ENCODE measurements at places on chromosomes 12 and 14.

- no peak for DNase-seq
Measured at GRCh38 chr12:117622087-117622486, 260.7 kb upstream of the NOS1 start.

DNA sequence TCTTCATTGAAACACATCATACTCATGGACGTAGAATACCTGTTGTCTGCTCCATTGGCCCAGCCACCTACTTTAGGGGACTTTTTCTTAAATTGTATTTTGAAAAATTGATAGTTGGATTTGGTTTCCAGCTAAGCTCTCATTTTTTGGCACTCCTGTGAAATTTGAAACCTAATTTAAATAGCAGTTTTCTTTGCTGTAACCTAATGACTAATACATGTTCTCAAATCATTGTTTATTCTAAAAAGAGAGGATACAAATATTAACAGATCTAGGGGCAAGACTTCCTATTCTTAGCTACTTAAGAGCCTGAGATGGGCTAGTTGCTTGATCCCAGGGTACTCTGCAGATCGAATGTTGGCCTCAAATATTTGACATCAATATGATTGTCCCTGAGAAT lies 78.9 kb downstream of the PLEKHA5 start:
- DNase-seq: no peak

GRCh38 chr12:51265024-51265423 lies 5.2 kb downstream of the SMAGP start:
- no peak for DNase-seq

- no peak for DNase-seq
Measured at GRCh38 chr14:98840091-98840490, 431.9 kb downstream of the BCL11B start.

DNA sequence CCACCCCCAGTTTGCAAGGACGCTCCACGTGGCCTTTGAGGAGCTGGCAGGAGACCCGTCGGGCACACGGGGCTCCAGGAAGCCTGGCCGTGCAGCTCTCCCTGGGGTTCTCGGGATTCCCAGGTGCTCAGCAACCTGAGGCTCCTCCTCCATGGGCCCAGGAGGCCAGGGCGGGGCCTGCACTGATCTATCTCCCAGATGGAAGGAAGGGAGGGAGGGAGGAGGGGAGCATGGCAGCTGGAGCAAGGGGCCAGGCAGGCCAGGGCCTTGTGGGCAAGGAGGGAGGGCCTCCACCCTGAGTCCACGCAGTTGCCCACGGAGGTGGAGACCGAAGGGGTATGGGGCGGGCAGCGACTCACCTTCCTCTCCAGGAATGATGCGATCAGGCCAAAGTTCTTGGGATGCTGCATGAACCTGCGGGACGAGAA lies 127.3 kb downstream of the RFLNA start:
- DNase-seq: no peak

DNA sequence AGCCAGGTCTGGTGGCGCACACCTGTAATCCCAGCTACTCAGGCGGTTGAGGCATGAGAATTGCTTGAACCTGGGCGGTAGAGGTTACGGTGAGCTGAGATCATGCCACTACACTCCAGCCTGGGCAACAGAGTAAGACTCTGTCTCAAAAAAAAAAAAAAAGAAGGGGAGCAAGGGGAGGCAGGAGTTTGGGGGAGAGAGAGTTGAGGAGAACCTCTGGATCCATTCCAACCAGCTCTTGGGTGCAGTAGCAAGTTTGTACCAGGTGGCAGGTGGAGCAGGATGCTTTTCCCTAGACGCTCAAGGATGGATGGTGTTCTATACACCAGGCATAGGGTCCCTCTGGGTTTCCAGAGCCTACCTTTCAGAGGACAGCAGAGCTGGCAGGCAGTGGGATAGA lies 1.9 kb downstream of the NFE2 start:
- no peak for DNase-seq

DNA sequence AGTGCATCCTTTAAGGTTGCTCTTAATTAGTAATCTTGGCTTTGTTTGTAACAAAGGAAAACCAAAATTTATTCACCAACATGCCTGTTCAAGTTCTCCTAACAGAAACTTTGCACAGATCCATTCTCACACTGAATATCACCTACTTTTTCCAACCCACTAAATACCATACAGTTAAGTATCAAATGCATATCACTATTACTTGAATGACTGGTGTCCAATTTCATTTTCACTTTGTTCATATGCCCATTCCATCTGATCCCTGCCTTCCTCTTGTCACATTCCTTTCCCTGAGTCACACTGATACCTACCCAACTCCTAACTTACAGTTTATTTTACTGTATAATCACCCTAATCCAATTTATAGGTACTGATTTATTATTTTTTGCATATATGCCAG lies 286.4 kb downstream of the NELL2 start:
- no peak for DNase-seq

GRCh38 chr14:105484069-105484996 lies 2.4 kb upstream of the CRIP1 start:
- no peak for DNase-seq

DNA sequence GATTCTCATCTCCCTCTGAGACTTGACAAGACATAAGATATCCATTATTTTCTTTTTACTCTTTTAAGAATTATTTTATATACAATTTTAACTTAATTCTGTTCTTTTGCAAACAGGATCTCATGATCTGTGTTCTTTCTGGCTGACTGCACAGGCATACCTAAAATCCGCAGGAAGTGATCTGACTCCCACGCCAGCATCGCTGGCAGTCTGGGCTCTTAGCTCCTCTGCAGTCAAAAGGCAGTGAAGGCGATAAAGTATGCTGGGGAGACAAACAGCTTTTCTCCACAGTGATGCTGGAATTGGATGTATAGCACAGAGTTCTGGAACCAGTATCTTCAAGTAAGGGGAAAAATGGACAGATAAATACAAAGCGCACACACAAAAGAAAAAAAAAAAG lies 52.4 kb downstream of the DICER1 start:
- DNase-seq: no peak

- no peak for DNase-seq
Measured at GRCh38 chr12:25458047-25458552, 95.0 kb downstream of the LMNTD1 start.

- no peak for DNase-seq
Measured at GRCh38 chr12:32761716-32762115, 6.0 kb upstream of the YARS2 start.

GRCh38 chr12:53825246-53826081 lies 73.7 kb upstream of the CISTR start:
- no peak for DNase-seq

DNA sequence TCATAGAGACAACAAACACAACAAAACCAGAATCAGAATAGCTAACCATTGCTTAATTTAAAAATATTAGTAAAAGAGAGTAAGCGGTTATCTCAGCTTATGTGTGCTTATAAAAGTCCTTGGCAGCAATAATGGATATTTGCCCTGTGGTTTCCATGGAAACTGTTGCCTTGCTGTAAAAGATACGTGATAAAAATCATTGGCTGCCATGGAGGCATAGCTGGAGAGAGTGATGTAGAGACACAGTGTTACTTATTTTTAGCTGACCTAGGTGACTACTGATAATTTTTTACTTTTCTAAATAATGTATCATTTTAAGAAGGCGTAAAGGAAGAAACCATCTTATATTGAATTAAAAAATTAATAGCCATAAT lies 92.9 kb downstream of the ERC1 start:
- DNase-seq: no peak

DNA sequence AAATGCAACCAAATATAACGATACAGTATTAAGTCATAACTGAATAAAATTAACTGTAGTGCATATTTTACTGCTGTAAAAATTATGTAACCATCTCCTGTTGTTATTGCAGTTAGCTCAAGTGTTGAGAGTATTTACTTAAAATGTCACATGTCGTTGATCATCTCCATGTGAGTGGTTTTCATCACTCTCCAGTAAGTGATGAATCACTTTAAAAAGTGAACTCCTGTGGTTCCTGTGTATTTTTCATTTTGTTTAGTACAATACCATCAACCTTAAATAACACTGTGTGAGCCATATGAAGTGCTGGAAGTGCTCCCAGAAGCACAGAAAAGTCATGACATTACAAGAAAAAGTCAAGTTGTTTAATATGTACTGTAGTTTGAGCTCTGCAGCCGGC lies 104.7 kb upstream of the SLCO1B1 start:
- no peak for DNase-seq

DNA sequence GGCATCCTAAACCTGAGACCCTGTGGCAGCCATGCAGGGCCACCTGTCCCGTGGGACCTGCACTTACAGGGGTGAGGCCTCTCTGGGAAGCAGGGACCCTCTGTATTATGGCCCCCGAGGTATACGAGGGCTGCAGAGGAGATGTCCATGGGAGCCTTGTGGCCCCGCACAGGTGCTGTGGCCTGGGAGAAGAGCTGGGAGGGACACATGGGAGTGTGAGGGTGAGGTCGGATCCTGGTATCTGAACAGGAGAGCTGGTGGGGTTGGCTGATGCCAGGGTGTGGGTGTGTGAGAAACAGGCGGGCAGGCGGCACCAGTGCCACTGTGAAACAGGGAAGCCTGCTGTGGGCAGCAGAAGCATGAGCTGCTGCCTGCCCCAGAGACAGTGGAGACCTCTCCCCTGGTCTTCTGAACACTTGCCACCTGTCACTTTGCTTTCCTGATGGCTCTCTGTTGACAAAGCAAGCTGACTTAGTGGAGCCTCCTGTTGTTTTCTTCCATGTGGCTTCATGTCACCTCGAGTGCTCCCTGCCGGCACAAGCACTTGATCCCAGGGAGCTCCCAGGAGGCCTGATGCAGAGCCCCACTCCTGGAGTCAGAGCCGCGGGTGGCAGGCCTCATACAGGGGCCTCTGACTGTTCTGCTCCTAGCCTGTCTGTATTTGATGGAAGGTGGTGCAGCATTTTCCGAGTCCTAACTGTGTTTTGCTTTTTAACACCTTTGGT lies 19.8 kb upstream of the AMN start:
- DNase-seq: no peak

DNA sequence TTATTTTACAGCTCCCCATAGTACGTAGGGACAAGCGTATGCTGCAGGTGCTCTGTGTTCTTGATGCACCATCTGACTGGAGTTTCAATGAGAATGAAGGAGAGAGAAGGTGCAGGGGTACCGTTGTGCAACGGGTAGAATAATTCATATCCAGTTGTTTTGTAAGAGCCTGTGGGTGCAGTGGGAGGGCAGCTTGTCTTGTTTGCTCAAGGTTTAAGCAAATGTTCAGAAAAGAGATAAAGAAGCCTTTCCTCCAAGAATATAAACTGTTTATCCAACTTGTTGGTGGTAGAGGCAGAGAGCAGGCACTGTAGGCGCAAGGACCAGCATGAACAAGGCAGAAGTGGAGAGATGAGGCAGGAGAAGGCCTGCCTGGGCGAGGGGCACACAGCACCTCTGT lies 64.2 kb downstream of the ADCK1 start:
- no peak for DNase-seq

GRCh38 chr12:57793920-57794319 lies 11.3 kb downstream of the TSFM start:
- no peak for DNase-seq

DNA sequence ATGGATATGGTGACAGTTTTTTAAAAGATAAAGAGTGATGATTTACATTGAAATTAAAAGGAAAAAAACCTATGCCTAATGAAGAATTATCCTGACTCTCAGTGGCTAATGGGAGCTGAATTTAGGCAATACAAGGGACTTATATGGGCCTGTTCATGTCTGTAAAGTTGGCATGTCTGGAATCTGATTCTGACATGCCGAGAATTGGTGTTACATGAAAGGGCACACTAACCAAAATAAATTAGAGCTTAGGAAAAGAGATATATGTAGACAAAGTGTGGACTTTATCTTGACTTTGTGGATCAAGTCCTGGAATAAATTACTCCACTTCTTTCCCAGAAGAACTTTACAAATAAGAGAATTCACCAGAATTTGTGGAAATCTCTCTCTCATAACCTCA lies 1.1 kb downstream of the TDG start:
- DNase-seq: no peak

- DNase-seq: no peak
Measured at GRCh38 chr14:105913861-105914260, 387.5 kb downstream of the TMEM121 start.

GRCh38 chr14:52033101-52033642 lies 35.7 kb downstream of the NID2 start:
- DNase-seq: no peak

DNA sequence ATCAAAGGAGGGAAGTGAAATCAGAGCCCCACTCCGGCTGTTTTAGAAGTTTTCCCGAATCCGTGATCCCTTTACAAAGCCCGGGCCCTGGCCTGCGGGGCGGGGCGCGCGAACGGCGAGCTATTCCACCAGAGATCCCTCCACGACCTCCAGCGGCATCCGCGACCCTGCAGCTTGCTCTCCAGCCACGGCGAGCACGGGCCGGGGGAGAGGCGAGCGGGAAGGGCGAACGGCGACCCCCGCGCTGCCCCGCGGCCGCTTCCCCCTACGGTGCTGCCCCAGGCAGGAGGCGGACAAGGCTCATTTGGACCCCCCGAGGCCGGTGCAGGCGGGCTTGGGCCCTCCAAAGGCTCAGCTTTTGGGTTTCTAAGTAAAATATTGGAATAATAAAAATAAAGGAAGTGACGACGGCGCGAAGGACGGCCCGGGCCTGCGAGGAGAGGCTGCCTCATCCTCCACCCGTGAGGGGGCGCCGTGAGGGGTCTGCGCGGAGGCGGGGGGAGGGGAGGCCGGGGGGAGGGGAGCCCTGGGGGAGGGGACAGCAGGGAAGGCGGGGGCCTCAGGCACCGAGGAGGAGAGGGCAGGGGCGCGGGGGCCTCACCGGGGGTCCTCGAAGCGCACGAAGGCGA lies 613 bp downstream of the SRSF9 start:
- peak; percentile 26 for DNase-seq

DNA sequence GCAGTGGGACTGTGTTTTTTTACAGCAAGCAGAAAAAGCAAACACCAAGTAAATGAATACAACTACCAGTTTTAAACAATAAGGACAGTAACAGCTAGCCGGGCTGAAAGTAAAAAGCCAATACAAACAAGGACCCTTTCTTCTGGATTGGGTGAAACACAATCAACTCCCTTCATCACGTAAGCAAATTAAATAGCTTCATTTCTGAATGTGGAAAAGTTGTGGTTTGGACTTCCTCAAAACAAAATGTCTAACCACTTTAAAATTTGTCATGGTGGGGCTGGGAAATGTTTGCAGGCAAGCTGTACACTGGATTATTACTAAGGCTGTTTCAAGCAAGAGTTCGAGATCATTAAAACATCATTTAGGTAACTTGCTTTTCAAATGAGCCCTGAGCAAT lies 47.4 kb downstream of the TCHP start:
- no peak for DNase-seq
